ENCODE measurements at places on chromosomes 3 and 15. TPM values are rescaled to one million over a fixed set of nuclear protein-coding genes. Genes with fewer than 3 reads are reported as not detected.

The DAG1 gene
- 5.0 TPM for polyA plus RNA-seq

The LRRIQ4 gene
- not detected for polyA plus RNA-seq

The SGO1 gene
- polyA plus RNA-seq: 0.50 TPM

The VWA5B2 gene
- polyA plus RNA-seq: not detected

The AP3B2 gene
- polyA plus RNA-seq: not detected

The GRAMD2A gene
- polyA plus RNA-seq: not detected

The TJP1 gene
- polyA plus RNA-seq: not detected

The PIGX gene
- 37.4 TPM for polyA plus RNA-seq

The SLC15A2 gene
- 0.15 TPM for polyA plus RNA-seq

The ECE2 gene
- not detected for polyA plus RNA-seq

The CTXN2 gene
- polyA plus RNA-seq: not detected

The TMEM207 gene
- not detected for polyA plus RNA-seq

The FEZF2 gene
- polyA plus RNA-seq: not detected

The CRTC3 gene
- polyA plus RNA-seq: 40.5 TPM

The CD80 gene
- not detected for polyA plus RNA-seq

The NRROS gene
- 4.6 TPM for polyA plus RNA-seq

The CRYGS gene
- not detected for polyA plus RNA-seq

The TMIE gene
- 0.70 TPM for polyA plus RNA-seq

The SEMA3B gene
- polyA plus RNA-seq: not detected

The SAMMSON gene
- polyA plus RNA-seq: not detected

The TRAT1 gene
- 367 TPM for polyA plus RNA-seq

The SPATA16 gene
- not detected for polyA plus RNA-seq

The WWTR1 gene
- not detected for polyA plus RNA-seq

The LAMB2 gene
- not detected for polyA plus RNA-seq

The SLC2A2 gene
- not detected for polyA plus RNA-seq

The KIF7 gene
- not detected for polyA plus RNA-seq

The TEX55 gene
- polyA plus RNA-seq: not detected

The FGD5 gene
- not detected for polyA plus RNA-seq

The SOX14 gene
- not detected for polyA plus RNA-seq

The PDZRN3 gene
- polyA plus RNA-seq: not detected

The P3H2 gene
- not detected for polyA plus RNA-seq

The DBR1 gene
- polyA plus RNA-seq: 16.5 TPM

The GOLGA8Q gene
- polyA plus RNA-seq: not detected

The ATP2C1 gene
- polyA plus RNA-seq: 12.0 TPM

The WDR93 gene
- polyA plus RNA-seq: not detected
